ENCODE measurements at places on chromosomes 1 and 21.

- H3K4me1 ChIP-seq: no peaks in the 10 kb centered on the region
- H3K27me3 ChIP-seq: no peaks in the 10 kb centered on the region
- no peak overlapping the region for H3K27ac ChIP-seq
- no peaks in the 10 kb centered on the region for H3K36me3 ChIP-seq
Observed at GRCh38 chr1:53107570-53108322, 34.7 kb downstream of the SLC1A7 start.

DNA sequence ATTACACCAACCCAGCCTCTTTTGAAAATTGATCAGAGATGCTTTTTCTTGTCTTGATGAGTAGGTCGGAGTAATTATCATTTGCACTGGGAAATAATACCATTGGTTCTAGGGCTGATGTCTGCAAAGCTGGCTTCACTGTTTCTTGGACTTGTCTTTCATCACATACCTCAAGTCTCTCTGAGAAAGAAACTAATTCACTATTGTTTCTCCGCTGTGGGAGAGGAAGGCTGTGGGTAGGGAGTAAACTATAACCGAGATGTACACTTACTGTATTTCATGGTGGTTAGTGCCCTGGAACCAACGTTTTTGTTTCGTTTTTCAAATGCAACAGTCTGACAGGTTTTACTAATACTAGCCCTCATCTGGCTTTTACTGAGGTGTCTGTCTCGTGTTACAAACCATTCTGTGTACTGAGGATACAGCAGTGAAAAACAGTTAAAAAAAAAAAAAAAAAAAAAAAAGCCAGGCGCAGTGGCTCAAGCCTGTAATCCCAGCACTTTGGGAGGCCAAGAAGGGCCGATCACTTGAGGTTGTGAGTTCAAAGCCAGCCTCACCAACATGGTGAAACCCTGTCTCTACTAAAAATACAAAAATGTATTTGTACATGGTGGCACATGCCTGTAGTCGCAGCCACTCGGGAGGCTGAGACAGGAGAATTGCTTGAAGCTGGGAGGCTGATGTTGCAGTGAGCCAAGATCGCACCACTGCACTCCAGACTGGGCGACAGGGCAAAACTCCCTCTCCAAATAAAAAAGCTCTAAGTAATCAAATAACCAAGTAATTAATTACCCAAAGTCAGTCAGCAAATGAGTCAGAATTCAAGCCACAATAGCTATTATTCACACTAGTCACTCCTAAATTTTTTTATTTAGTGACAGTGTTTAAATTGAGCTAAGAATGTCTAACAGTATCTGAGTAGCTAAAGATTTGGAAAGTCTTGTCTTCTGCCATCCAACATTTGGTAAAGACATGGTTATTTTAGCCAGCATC lies 23.3 kb downstream of the TOMM20 start:
- H3K36me3 ChIP-seq: peaks cover 2% of the 10 kb centered on the region
- no peak overlapping the region for H3K27ac ChIP-seq
- H3K4me1 ChIP-seq: no peaks in the 10 kb centered on the region

GRCh38 chr21:45202889-45203288 lies 84.8 kb downstream of the POFUT2 start:
- no peaks in the 10 kb centered on the region for H3K4me1 ChIP-seq
- H3K27ac ChIP-seq: no peak overlapping the region
- H3K4me3 ChIP-seq: no peak overlapping the region
- no peaks in the 10 kb centered on the region for H3K27me3 ChIP-seq
- no peak for DNase-seq

DNA sequence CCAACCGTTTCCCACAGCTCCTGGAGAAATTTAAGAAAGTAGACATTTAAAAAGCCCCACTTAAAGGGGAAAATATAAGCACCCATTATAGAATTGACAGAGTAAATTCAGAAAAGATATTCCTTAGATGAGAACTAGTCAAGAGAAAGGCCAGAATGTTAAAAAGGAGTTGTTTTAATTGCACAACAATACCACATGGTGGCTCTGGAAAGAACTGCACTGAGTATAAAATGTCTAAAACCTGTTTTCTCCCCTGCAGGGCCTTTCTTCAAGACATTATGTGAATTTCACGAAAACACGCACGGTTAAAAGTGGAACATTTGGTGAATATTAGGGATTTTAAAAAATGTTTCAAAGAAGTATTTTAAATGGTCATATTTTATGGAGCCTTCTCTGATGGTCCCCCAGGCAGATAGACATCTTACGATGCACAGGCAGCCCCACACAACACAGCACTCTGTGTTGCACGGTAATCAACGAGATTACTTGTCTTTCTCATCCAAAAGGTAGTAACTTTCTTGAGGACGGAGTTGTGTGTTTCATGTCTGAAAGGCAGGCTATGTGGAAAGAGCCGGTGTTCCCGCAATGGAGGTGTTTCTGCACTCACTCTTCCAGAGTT lies 101.9 kb downstream of the PRRX1 start:
- no peaks in the 10 kb centered on the region for H3K27me3 ChIP-seq
- H3K4me3 ChIP-seq: no peak overlapping the region
- no peak overlapping the region for H3K27ac ChIP-seq
- no peaks in the 10 kb centered on the region for H3K36me3 ChIP-seq
- DNase-seq: no peak
- no peaks in the 10 kb centered on the region for H3K4me1 ChIP-seq

GRCh38 chr1:75613916-75614315 lies 3.0 kb upstream of the SLC44A5 start:
- H3K27me3 ChIP-seq: no peaks in the 10 kb centered on the region
- no peak overlapping the region for H3K27ac ChIP-seq
- H3K4me1 ChIP-seq: no peaks in the 10 kb centered on the region
- no peaks in the 10 kb centered on the region for H3K36me3 ChIP-seq
- H3K4me3 ChIP-seq: no peak overlapping the region

Measured in aorta (tissue), 5 donors.